Kidney (tissue), 22 donors: ENCODE measurements at places on chromosomes 3 and 15. TPM values are rescaled to one million over a fixed set of nuclear protein-coding genes. Genes with fewer than 3 reads are reported as not detected.
A peak's percentile ranks its signal among the peaks of the same experiment; 100 is the strongest.

CCR2 gene
- polyA plus RNA-seq: 0.62 TPM

- peak; percentile 81 for DNase-seq
These were observed 102.1 kb downstream of the SRGAP3 start for GRCh38 chr3:9147215-9147895.

GRCh38 chr3:197458179-197458707, 97.5 kb downstream of the BDH1 start:
- DNase-seq: no peak

DNA sequence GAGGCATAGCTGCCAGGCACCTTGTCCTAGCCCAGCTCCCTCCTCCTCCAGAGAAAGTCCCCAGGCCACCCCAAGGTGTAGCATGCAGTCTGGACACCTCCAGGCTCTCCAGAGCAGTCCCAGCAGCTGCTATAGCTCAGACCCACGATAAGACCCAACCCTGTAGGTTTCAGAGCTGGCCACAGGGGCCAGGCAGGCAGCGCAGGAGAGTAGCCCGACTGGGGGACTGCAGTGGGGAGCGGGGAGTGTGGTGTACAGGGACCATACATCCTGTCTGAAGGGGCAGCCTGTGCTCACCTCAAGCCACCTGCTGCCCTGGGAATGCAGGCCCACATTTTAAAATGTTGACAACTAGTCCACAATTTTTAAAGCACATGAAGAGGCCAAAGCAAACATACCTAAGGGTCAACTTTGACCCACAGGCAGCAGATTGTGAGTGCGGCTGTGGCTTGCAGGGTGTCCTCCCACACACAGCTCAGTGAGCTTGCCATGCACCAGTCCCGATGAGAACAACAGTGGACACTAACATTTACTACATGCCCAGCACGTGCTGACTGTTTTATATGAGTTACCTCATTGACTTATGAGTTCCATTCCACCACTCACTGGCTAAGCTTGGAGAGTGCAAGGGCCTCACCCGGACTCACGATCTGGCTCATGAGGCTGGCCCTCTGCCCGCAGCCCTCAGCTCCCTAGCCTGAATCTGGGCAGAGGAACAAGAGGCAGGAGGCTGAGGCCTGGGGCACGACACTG, 81.4 kb downstream of the DNAJB8 start:
- peak; percentile 89 for DNase-seq

IQCF2 gene
- polyA plus RNA-seq: not detected

GRCh38 chr3:69994919-69995318, 4.6 kb upstream of the SAMMSON start:
- no peak for DNase-seq

GRCh38 chr3:11251807-11252176, 20.4 kb upstream of the ATG7 start:
- no peak for DNase-seq

GRCh38 chr3:45988362-45988761, 7.3 kb downstream of the FYCO1 start:
- DNase-seq: no peak

DNA sequence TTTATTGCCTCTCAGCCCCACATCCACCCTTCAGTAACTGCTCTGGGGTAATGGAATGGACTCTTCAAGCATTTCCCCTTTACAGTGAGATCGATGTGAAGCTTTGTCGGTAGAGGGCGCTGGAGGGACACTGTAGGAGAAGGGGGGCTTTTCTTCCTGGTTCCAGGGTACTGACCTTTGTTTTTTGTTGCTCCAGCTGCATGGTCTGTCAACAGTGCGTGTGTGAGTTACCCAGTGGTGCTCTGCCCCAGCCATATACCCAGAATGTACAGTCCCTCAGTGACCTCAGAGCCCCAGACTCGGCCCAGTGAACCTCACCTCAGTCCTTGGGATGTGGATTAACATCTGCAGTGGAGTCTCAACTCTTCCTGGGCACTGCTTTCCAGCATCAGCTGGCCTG, 180.3 kb upstream of the TSC22D2 start:
- peak; percentile 73 for DNase-seq

- DNase-seq: peak; percentile 76
These were observed 19.8 kb upstream of the GYG1 start for GRCh38 chr3:148971401-148972163.

PIERCE2 gene
- 9.6 TPM for polyA plus RNA-seq

DNA sequence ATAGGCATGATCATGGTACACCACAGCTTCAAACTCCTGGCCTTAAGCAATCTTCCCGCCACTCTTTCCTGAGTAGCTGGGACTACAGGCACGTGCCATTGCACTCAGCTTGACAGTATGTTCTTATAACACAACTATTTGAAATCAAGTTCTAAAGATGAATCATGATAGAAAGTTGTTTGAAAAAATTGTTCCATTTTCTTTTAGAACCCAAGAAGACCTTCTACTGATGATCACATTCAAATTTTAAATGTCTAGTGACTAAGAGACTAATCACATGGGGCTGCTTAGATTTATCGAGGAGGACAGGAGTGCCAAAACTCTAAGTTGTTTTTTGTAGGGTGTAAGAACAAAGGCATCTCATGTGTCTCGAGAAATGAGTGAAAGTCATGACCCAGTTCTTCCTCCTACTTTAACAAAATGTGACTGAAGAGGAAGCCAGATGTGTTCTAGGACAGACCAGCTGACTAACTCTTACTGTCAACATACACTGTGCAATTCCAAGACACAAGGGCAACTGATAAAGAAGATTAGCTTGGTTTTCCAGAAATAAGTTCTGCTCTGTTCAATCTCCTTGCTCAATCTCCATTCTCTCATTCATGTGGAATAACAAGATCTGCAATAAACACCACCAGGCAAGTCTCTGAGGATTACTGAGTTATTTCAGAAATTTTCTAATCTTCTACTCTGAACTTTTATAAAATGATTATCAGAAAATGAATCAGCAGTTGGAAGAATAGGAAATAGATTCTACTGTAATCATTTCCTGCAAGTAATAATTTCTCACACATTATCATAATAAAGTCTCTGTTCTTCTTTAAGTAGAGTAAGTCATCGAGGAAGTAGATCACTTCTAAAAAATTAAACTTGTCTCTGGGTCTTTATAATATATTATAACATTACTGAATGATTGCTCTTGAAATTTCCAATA, 122.6 kb upstream of the CCNL1 start:
- no peak for DNase-seq

DNA sequence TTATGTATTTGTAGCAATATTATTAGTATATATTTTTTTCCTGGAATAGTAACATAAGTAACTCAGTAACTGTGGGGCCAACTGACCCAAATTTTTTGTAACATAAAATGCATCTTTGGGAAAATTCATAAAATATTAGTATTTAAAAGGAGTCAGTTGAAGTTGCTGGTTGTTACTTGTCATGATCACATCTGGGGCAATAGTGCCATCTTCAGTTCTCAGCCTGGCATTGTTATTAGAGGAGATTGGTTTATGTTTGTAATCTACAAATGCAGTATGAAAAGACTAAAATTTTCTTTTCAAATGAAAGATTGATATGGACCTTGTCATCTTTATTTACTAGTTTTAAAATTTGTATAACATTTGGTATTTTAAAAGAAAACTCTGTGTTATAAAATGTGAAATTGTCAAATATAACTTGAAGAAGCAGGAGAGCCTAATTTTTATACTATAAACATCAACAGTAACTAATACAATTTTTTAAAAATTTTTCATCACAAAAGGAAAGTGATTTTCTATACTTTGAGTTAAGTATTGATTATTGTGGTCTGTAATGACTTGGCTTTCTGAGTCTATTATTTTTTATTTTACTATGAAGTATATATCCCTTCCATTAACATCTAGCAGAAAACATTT, 38.8 kb upstream of the MLF1 start:
- DNase-seq: no peak

GOLGA8O gene
- polyA plus RNA-seq: 0.28 TPM

WDR76 gene
- 0.73 TPM for polyA plus RNA-seq

GRCh38 chr3:42691816-42692666, 6.7 kb downstream of the KLHL40 start:
- no peak for DNase-seq

GRCh38 chr3:59764171-59764570, 714.3 kb upstream of the CFAP20DC start:
- no peak for DNase-seq

- DNase-seq: no peak
These were observed at the start of gene ATP13A5 for GRCh38 chr3:193378706-193379105. Gene ATP13A5 (minus strand): TSS chr3:193378753. CDS start chr3:193378725, 28 bp downstream.

GRCh38 chr3:72353236-72354128, 494.8 kb downstream of the SHQ1 start:
- no peak for DNase-seq

STAB1 gene
- polyA plus RNA-seq: 98.4 TPM
